ENCODE measurements at places on chromosomes 12 and 14.

DNA sequence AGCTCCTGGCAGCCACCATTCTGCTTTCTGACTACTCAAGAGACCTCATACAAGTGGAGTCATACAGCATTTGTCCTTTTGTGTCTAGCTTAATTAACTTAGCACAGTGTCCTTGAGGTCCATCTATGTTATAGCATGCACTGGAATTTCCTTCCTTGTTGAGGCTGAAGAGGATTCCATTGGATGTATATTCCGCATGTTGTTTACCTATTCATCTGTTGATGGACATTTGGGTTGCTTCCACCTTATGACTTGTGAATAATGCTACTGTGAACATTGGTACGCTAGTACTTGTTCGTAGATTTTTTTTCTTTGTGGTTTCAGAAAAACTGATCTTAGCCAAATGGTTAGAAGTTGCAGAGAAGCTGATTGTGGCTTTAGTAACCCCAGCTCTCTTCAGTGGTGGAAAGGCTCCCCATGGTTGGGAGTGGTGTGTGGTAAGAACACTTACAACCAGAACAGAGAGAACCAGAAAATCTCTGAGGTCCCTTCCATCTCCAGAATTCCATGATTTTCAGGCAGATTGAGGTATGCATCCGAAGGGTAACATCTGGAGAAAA lies 118.4 kb downstream of the SAMD4A start:
- no peak overlapping the region for H3K27ac ChIP-seq
- H3K36me3 ChIP-seq: no peaks in the 10 kb centered on the region
- no peaks in the 10 kb centered on the region for H3K27me3 ChIP-seq
- DNase-seq: no peak

GRCh38 chr12:85996280-85996679 lies 122.2 kb downstream of the NTS start:
- no peak for DNase-seq
- no peaks in the 10 kb centered on the region for H3K27me3 ChIP-seq
- H3K27ac ChIP-seq: no peak overlapping the region
- H3K36me3 ChIP-seq: no peaks in the 10 kb centered on the region

- DNase-seq: no peak
- no peak overlapping the region for H3K4me3 ChIP-seq
- no peaks in the 10 kb centered on the region for H3K27me3 ChIP-seq
Observed at GRCh38 chr14:40656311-40656710, 950.4 kb upstream of the LRFN5 start.

GRCh38 chr12:124109760-124110159 lies 136.7 kb downstream of the ZNF664 start:
- H3K4me3 ChIP-seq: no peak overlapping the region
- H3K36me3 ChIP-seq: no peaks in the 10 kb centered on the region
- H3K4me1 ChIP-seq: no peaks in the 10 kb centered on the region
- no peak overlapping the region for H3K27ac ChIP-seq

DNA sequence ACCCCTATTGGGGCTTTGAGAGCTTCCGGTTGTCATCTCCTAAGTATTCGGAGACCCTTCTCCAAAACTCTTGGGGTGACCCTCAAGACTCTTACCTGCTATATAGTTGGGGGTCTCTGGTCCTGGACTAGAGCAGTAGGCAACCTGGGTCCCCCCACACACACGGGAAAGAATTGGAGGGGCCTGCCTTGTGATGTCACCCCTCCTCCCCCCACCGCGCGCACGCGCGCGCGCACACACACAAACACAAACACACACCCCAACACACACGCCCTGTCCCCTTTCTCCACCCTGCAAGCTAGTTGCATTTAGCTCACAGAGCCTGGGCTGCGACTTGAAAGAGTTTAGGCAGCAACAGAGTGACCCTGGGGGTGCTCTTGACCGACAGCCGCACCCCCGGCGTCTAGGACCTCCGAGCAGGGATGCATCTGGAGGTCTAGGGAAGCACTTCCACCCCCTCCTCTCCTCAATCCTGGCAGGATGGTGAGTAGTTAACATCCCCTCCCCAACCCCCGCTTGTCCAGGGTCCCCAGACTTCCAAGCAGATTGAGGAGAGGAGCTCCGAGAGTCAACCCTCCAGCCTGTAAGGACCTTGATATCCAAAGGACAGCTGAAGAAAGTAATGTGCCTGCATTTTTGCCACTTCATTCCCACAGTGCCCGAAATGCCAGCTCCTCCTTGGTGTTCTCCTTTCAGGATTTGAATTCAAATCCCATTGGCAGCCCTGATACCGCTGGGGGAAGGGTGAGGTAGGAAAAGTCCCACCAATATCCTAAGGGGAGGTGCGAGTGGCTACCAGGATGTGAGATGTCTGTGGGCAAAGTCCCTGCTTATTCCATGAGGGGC lies 1.4 kb upstream of the DNAJC14 start:
- H3K36me3 ChIP-seq: peaks cover 10% of the 10 kb centered on the region
- H3K4me1 ChIP-seq: peaks cover 47% of the 10 kb centered on the region
- H3K27me3 ChIP-seq: no peaks in the 10 kb centered on the region
- peak overlapping the region; percentile 87 for H3K27ac ChIP-seq

DNA sequence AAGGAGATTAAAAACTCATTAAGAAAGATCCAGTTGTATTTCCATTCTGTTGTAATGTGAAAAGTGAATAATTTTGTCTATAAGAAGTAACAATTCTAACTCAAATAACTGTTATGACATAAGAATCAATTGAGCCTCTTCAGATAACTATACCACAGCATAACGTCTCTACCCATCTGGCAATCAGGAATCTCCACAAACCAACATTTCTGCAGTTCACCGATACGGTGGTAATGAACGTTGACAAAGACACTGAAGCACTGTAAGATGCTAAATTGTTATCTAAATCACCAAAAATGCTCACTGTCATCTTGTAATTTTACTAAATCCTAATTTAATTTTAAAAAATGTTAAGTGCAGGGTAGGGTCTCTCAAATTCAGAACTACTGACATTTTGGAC lies 130.9 kb upstream of the USP15 start:
- no peaks in the 10 kb centered on the region for H3K36me3 ChIP-seq
- H3K4me1 ChIP-seq: no peaks in the 10 kb centered on the region
- no peaks in the 10 kb centered on the region for H3K27me3 ChIP-seq

- no peak overlapping the region for H3K27ac ChIP-seq
- no peaks in the 10 kb centered on the region for H3K27me3 ChIP-seq
- H3K36me3 ChIP-seq: no peaks in the 10 kb centered on the region
- no peak overlapping the region for H3K4me3 ChIP-seq
Observed at GRCh38 chr12:52656616-52657015, 4.6 kb upstream of the KRT2 start.

- no peak overlapping the region for H3K4me3 ChIP-seq
- H3K27ac ChIP-seq: no peak overlapping the region
- H3K27me3 ChIP-seq: no peaks in the 10 kb centered on the region
- H3K4me1 ChIP-seq: no peaks in the 10 kb centered on the region
Observed at GRCh38 chr12:100833282-100833681, 38.7 kb downstream of the ANO4 start.

- peaks cover 50% of the 10 kb centered on the region for H3K4me1 ChIP-seq
- peak overlapping the region; percentile 98 for H3K27ac ChIP-seq
- H3K36me3 ChIP-seq: peaks cover 24% of the 10 kb centered on the region
- peak overlapping the region; percentile 96 for H3K4me3 ChIP-seq
- DNase-seq: no peak
Observed at GRCh38 chr12:56040963-56041551, 661 bp upstream of the RPS26 start.

DNA sequence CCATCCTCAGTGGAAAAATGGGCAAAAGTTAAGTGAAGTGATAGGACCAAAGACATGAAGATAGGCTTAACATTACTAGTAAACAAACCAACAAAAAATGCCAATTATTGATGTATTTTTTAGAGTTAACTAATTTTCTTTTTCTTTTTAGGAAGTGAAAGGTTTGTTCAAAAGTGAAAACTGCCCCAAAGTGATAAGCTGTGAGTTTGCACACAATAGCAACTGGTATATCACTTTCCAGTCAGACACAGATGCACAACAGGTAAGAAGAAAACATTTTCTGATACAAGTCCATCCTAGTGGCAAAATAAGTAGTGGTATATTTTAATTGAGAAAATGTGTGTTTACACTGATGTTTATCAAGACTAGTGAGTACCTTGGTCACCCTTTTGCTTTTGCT lies 39.6 kb downstream of the LARP4 start:
- no peak overlapping the region for H3K4me3 ChIP-seq
- no peak overlapping the region for H3K27ac ChIP-seq
- H3K27me3 ChIP-seq: no peaks in the 10 kb centered on the region
- peaks cover 24% of the 10 kb centered on the region for H3K36me3 ChIP-seq

GRCh38 chr14:55103971-55104954 lies 24.8 kb upstream of the LGALS3 start:
- H3K27ac ChIP-seq: peak overlapping the region; percentile 32
- H3K4me1 ChIP-seq: peaks cover 32% of the 10 kb centered on the region
- no peaks in the 10 kb centered on the region for H3K27me3 ChIP-seq
- no peak overlapping the region for H3K4me3 ChIP-seq
- H3K36me3 ChIP-seq: no peaks in the 10 kb centered on the region
- DNase-seq: no peak

DNA sequence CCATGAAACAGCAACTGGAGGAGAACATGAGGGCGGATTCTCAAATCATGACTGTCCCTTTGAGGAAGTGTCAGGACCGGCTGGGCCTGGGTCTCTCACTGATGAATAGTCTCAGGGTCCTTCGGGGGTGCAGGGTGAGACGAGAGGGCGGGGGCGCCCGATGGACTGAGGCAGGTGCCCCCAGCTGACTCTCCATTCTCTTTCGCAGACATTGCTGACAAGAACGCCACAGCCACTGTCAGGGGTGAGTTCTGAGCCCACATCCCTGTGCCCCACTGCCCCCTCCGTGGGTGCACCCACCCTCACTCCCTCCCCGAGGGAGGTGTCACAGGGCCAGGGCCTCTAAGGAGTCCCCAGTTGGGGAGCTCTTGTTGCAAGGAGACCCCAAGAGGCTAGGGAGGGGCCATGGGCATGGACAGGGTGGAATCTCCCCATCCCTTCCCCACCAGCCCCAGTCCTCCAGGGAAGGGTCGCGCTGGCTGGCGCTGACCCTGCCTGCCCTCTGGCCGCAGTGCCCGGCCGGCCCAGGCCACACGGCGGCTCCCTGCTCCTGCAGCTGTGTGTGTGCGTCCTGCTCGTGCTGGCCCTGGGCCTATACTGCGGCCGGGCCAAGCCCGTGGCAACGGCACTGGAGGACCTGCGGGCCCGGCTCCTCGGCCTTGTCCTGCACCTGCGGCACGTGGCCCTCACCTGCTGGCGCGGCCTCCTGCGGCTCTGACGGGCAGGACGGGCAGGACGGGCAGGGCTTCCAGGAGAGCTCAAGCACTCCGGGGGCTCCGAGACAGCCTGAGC lies 8.7 kb downstream of the C14orf180 start:
- DNase-seq: no peak
- no peaks in the 10 kb centered on the region for H3K36me3 ChIP-seq
- no peak overlapping the region for H3K4me3 ChIP-seq
- no peaks in the 10 kb centered on the region for H3K27me3 ChIP-seq

DNA sequence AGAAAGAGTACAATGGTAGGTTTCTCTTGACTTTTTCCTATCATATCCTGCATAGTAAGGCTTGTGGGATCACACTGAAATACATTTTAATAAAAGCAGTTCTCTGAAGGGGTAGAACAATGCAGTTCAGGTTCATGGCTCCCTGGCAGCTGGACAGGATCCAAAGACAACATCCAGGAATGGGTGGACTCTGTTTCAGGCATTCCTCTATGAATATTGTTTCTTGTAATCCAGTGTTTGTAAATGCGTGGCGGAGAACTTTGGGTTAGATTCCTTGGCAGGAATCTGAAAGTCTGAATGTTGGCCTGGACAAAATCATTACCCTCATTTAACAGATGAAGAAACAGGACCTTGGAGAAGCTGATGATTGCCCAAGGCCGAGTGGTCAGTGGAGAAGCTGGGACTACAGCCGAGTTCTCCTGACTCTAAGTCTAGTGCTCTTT lies 43.5 kb downstream of the SYNE2 start:
- no peak overlapping the region for H3K4me3 ChIP-seq
- DNase-seq: no peak
- no peak overlapping the region for H3K27ac ChIP-seq
- no peaks in the 10 kb centered on the region for H3K27me3 ChIP-seq
- peaks cover 4% of the 10 kb centered on the region for H3K36me3 ChIP-seq

- no peak for DNase-seq
- no peaks in the 10 kb centered on the region for H3K27me3 ChIP-seq
- H3K27ac ChIP-seq: no peak overlapping the region
- H3K4me1 ChIP-seq: no peaks in the 10 kb centered on the region
- no peaks in the 10 kb centered on the region for H3K36me3 ChIP-seq
Observed at GRCh38 chr14:102226356-102227125, 78.4 kb downstream of the MOK start.

DNA sequence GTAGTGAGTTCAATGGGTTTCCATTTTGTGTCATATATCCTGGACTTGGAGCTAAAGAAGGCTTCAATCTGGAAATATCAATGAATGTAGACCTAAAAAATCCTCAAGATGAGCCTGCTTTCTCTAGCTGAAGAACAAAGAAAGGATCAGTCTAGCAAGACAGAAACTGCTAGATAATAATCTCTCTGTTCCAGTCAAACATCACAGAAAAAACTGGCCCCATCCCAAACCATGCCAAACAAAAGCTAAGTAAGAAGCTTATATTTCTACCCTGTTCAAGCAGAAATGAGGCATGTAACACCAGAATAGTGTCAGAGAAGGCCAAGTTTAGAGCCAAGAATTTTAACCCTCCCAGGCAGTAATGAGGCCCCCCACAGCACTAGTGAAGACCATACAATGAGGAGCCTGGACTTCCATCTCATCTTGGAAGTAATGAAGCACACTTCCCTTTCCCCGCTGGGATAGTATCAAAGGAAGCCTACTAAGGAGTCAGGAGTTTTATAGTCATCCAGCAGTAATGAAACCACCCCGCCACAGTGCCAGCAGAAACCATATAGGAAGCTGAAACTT lies 95.8 kb downstream of the NELL2 start:
- H3K4me3 ChIP-seq: no peak overlapping the region
- H3K27me3 ChIP-seq: no peaks in the 10 kb centered on the region
- H3K27ac ChIP-seq: no peak overlapping the region
- peaks cover 17% of the 10 kb centered on the region for H3K36me3 ChIP-seq

GRCh38 chr12:51717326-51717925 lies 126.4 kb downstream of the SCN8A start:
- no peaks in the 10 kb centered on the region for H3K36me3 ChIP-seq
- no peak for DNase-seq
- H3K4me1 ChIP-seq: peaks cover 9% of the 10 kb centered on the region
- peaks cover 16% of the 10 kb centered on the region for H3K27me3 ChIP-seq
- H3K27ac ChIP-seq: no peak overlapping the region

- DNase-seq: no peak
- H3K27me3 ChIP-seq: no peaks in the 10 kb centered on the region
- no peak overlapping the region for H3K27ac ChIP-seq
- H3K36me3 ChIP-seq: peaks cover 15% of the 10 kb centered on the region
Observed at GRCh38 chr14:71359823-71360222, 452.6 kb downstream of the PCNX1 start.

GRCh38 chr12:32437095-32437515 lies 37.7 kb downstream of the FGD4 start:
- H3K4me3 ChIP-seq: no peak overlapping the region
- DNase-seq: no peak
- no peaks in the 10 kb centered on the region for H3K4me1 ChIP-seq
- no peaks in the 10 kb centered on the region for H3K36me3 ChIP-seq
- no peak overlapping the region for H3K27ac ChIP-seq

GRCh38 chr12:30828686-30829085 lies 73.9 kb upstream of the CAPRIN2 start:
- H3K27me3 ChIP-seq: peaks cover 19% of the 10 kb centered on the region
- H3K36me3 ChIP-seq: no peaks in the 10 kb centered on the region
- DNase-seq: no peak
- H3K4me3 ChIP-seq: no peak overlapping the region
- H3K4me1 ChIP-seq: peaks cover under 1% of the 10 kb centered on the region

Measured in activated naive CD4-positive, alpha-beta T cell treated with anti-CD3 and anti-CD28 coated beads for 36 hours (primary cell).